ENCODE measurements at places on chromosomes 1 and 21.

GRCh38 chr1:51697166-51697565 is 80.3 kb downstream of the OSBPL9 start:
- peak overlapping the region; percentile 70 for H3K27ac ChIP-seq
- peaks cover 42% of the 10 kb centered on the region for H3K4me1 ChIP-seq
- no peaks in the 10 kb centered on the region for H3K27me3 ChIP-seq

DNA sequence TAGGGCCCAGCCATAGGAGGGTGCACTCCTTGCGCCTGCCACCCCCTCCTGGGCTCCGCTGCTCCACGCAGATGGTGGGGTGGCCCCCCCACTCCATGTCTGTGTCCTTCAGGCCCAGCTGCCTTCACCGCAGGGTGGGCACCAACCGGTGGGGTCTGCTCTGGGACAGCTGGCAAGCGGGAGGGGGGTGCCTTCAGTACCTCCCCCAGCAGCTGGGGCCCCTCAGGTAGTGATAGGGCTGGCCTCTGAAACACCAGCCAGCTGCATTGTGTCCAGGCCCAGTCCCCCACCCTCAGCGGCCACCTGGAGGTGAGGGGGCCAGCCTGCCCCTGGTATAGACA is 360 bp downstream of the GJC2 start:
- H3K36me3 ChIP-seq = peaks cover 38% of the 10 kb centered on the region
- H3K27ac ChIP-seq = peak overlapping the region; percentile 83
- H3K4me3 ChIP-seq = peak overlapping the region; percentile 44
- H3K4me1 ChIP-seq = peaks cover 41% of the 10 kb centered on the region
- H3K27me3 ChIP-seq = no peaks in the 10 kb centered on the region

- no peaks in the 10 kb centered on the region for H3K36me3 ChIP-seq
- no peak for DNase-seq
- H3K4me3 ChIP-seq = no peak overlapping the region
- peaks cover 14% of the 10 kb centered on the region for H3K4me1 ChIP-seq
- H3K27ac ChIP-seq = no peak overlapping the region
Observed at GRCh38 chr1:2267051-2267830, 39.1 kb downstream of the SKI start.

DNA sequence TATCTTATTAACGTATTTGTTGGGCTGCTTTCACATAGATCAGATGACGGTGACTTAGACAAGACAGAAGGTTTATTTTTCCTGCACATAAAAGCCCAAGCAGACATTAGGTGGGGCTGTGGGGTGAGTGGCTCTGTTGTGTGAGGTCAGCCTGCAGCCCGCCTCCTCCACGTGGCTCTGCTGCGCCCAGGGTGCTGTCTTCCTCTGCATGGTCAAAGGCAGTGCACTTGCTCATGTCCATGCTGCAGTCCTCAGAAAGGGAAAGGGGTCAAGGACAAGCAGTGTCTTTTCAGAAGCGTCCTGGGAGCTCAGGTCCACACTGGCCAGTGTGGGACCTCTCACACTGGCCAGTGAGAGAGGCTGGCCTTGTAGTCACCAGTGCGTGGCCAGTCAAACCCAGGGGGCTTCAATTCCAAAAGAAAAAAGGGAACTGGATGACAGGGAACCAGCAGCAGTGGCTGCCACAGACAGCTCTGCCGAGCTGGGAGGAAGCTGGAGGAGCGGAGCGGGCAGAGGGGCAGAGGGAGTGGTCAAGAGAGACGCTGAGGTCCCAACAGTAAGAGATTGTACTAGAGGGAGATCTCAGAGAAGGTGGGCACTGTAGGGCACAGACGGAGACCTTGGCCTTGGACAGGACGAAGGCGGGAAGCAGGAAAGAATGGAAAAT is 35.9 kb upstream of the SLC45A1 start:
- no peak for DNase-seq
- H3K27me3 ChIP-seq = peaks cover 18% of the 10 kb centered on the region
- no peak overlapping the region for H3K4me3 ChIP-seq

GRCh38 chr1:112501810-112502641 is 6.7 kb upstream of the WNT2B start:
- no peaks in the 10 kb centered on the region for H3K4me1 ChIP-seq
- H3K36me3 ChIP-seq = no peaks in the 10 kb centered on the region
- no peak overlapping the region for H3K27ac ChIP-seq

GRCh38 chr21:43361127-43361492 is 65.8 kb downstream of the SIK1 start:
- peaks cover 12% of the 10 kb centered on the region for H3K4me1 ChIP-seq
- H3K27ac ChIP-seq = peak overlapping the region; percentile 92

- H3K36me3 ChIP-seq = no peaks in the 10 kb centered on the region
- no peak for DNase-seq
- no peaks in the 10 kb centered on the region for H3K4me1 ChIP-seq
- no peak overlapping the region for H3K4me3 ChIP-seq
Observed at GRCh38 chr21:40613546-40614030, 233.4 kb downstream of the DSCAM start.

GRCh38 chr1:84985365-84985764 is 11.5 kb downstream of the MCOLN2 start:
- no peaks in the 10 kb centered on the region for H3K4me1 ChIP-seq
- no peak for DNase-seq
- no peak overlapping the region for H3K4me3 ChIP-seq
- no peaks in the 10 kb centered on the region for H3K27me3 ChIP-seq

DNA sequence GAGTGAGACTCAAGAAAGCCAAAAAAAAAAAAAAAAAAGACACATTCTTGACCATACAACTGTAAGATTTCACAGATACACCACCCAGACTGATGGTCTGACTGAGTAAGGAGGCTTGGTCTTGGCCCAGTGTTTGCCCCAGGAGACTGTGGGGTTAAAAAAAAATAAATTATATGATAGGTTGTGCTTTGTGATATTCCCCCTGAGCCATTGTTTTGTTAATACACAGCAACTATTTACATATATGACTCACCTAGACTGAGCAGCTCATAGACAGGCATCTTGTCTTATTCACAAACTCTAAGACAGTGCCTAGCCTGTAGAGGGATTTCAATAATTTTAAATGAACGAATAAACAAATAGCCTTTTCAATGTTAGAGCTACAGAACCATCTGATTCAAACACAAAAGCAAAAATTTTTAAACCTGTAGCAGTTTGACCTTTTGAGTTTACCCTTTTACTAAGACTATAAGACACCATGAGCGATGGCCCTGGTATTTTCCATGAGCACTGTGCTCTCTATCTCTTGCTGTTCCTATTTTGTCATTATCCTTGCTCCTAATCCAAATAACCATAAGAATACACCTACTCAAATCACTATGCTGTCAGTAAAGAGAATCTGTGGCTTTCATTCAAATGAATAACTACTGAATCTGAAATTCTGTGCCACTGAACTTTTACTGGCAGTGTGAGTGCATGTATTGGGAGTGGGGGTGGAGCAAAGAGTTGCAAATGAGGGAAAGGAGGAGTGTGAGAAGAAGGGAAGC is 199.4 kb upstream of the PTBP2 start:
- H3K4me3 ChIP-seq = no peak overlapping the region
- H3K36me3 ChIP-seq = no peaks in the 10 kb centered on the region
- H3K4me1 ChIP-seq = peaks cover 11% of the 10 kb centered on the region
- no peaks in the 10 kb centered on the region for H3K27me3 ChIP-seq
- DNase-seq = peak; percentile 38

DNA sequence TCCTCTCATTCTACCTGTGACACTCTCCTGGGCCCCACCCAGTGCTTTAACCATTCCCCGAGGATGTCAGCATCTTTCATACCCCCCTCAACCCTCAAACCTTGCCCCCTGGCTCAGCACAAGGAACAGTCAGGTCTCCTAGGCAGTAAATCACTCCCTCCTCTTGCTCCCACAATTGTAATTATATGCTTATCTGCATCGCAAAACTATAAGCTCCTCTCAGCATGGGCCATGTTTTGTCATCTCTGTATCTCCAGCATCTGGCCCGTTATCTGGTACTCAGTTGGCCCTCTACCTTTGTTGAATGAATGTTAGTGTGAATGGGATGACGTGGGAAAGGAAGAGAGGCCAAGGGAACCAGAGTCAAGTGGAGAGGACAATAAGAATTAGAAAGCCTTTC is 2.8 kb upstream of the ELOVL1 start:
- no peak for DNase-seq
- peaks cover 7% of the 10 kb centered on the region for H3K36me3 ChIP-seq
- no peak overlapping the region for H3K4me3 ChIP-seq

DNA sequence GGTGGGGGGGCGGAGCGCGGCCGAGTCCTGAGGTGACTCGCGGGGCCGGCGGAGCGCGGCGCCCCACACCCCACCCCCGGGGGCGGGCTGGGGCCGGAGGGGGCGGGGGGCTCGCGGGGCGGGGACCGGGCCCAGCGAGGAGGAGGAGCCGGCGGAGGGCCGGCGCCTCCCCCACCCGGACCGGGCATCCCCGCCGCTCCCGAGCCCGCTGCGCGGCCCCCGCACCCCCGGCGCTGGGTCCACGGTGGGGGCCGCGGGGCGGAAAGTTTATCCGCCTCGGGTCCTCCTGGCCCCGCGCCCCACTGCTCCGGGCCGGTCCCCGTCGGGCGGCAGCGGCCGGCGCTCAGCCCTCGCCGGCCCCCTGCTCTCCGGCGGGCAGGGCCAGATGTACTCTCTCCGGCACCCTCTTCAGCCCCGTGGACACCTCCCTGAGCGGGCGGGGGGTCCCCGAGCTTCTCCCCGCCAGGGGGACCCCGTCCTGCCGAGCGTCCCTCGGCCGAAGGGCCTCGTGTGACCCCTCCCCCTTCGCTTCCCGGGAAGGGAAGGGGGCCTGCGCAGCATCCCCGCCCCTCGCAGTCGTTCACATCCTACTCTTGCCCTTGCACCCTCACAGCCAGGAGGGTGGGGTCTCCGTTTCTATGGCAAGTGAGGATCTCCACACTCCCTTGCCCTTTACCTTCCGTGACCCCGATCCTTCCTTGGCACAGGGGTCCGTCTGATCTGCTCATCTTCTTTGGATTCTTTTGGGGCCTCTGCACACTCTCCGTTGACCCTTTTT is 663 bp downstream of the CAMTA1 start:
- H3K36me3 ChIP-seq = peaks cover 7% of the 10 kb centered on the region
- peak overlapping the region; percentile 94 for H3K27ac ChIP-seq
- peak; percentile 22 for DNase-seq
- H3K4me3 ChIP-seq = peak overlapping the region; percentile 86
- peaks cover 30% of the 10 kb centered on the region for H3K4me1 ChIP-seq

GRCh38 chr1:81846630-81847029 is 45.9 kb downstream of the ADGRL2 start:
- H3K27me3 ChIP-seq = no peaks in the 10 kb centered on the region
- H3K27ac ChIP-seq = no peak overlapping the region
- H3K4me3 ChIP-seq = no peak overlapping the region

- H3K36me3 ChIP-seq = peaks cover 6% of the 10 kb centered on the region
- H3K4me1 ChIP-seq = no peaks in the 10 kb centered on the region
Observed at GRCh38 chr1:248416226-248416625, 13.4 kb downstream of the OR2T1 start.

DNA sequence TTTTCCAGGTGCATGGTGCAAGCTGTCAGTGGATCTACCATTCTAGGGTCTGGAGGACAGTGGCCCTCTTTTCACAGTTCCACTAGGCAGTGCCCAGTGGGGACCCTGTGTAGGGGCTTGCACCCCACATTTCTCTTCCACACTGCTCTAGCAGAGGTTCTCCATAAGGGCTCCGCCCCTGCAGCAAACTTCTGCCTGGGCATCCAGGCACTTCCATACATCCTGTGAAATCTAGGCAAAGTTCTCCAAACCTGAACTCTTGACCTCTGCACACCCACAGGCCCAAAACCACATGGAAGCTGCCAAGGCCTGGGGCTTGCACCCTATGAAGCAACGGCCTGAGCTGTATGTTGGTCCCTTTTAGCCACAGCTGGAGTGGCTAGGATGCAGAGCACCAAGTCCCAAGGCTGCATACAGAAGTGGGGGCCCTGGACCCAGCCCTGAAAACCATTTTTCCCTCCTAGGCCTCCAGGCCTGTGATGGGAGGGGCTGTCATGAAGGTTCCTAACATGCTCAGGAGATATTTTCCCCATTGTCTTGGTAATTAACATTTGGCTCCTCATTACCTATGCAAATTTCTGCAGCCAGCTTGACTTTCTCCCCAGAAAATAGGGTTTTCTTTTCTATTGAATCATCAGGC is 46.1 kb downstream of the SERBP1 start:
- H3K36me3 ChIP-seq = peaks cover 22% of the 10 kb centered on the region
- H3K4me1 ChIP-seq = no peaks in the 10 kb centered on the region
- no peak overlapping the region for H3K27ac ChIP-seq

GRCh38 chr1:192958871-192959270 is 100.3 kb downstream of the UCHL5 start:
- H3K4me1 ChIP-seq = no peaks in the 10 kb centered on the region
- peaks cover 6% of the 10 kb centered on the region for H3K36me3 ChIP-seq
- no peaks in the 10 kb centered on the region for H3K27me3 ChIP-seq
- H3K4me3 ChIP-seq = no peak overlapping the region
